ENCODE measurements at places on chromosomes 1 and 21.
A peak's percentile ranks its signal among the peaks of the same experiment; 100 is the strongest.

DNA sequence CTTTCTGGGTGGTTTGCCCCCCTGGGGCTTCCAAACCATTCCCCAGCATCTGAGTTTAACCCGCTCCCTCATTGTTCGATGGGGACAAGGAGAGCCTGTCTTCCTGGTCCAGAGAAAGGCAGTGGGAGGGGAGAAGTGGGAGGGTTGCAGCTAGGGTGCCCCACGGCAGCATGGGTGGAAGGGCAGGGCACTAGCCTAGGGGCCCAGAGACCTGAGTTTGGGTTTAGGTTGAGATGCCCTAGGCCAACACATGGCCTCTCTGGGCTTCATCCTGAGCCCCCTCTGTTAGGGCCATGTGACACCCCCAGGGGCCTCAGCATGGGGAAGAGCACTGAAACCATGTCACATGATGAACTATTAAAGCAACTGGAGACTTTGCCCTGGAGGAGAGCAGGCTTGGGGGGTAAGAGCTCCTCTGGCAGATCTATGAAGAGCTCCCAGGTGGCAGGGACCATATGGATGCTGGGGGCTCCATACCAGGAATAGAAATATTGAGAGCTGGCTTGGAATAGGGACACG, 9.7 kb upstream of the RUNX3 start:
- DNase-seq = no peak

GRCh38 chr1:159835356-159835755, 8.7 kb downstream of the SLAMF8 start:
- no peak for DNase-seq

DNA sequence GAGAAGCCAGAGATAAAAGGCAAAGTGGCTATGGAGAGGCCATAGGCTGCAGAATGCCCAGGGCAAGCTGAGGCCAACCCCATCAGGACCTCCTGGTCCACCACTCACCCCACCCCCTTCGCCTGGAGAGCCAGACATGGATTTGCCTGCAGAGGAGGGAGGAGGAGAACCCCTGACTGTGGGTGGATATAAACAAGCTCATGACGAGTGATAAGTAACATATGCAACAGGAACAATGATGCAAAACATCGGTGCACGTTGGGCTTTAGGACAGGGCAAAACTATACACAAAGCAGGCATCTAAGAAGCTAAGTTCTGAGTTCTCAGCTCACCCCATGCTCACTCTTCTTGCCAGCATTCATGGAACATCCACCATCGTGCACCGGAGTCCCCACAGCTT, 150.3 kb downstream of the ETS2 start:
- no peak for DNase-seq

DNA sequence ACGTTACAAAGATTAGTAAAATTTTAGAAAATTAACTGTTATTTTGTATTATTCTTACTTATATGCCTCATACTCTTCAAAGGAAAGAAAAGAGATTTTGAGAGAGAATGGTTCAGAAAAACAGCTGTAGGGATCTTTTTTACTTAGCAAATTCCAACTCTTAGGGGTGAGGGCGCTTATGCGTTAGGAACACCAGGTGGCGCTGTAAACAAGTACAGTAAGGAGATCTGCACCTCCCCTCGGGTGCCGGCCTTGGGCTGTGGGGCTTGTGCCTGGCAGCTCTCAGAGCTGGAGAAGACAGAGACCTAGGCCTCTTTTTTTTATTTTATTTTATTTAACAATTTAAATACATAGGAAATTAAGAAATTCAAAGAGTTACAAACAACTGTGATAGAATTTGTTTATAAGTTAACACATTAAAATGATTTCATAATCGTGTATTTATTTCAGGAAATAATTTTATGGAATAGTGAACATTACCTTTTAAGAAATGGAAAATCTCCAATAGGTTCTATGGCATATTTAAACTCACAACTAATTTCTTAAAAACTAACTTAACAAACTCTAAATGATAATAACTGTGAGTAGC, 32.6 kb downstream of the UTP25 start:
- peak; percentile 67 for DNase-seq
